ENCODE measurements at places on chromosomes 1 and 21.

GRCh38 chr1:56709269-56709880 lies 64.3 kb downstream of the PRKAA2 start:
- DNase-seq: peak; percentile 40

- DNase-seq: peak; percentile 27
Measured at GRCh38 chr1:2414297-2414958, 2.1 kb upstream of the PEX10 start.

- DNase-seq: no peak
Measured at GRCh38 chr1:62712336-62713243, 24.4 kb upstream of the DOCK7 start.

DNA sequence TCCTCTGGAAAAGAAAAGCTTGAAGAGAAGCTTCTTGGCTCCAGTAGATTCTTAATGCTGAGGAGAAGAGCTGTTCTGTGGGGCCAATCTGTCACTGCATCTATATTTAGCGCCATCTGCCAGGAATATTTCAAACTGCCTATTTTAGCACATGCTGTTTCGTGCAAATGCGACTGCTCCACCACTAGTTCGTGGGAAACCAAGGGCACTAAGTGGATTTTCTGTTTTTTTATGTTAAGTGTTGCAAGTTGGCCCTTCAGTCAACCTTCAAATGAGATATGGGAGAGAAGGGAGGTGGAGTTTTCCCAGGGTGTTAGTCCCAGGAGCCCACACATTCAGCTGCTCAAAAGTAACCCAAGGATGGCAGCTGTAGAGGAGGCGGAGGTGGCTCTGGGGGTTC lies 91.9 kb downstream of the TSEN15 start:
- peak; percentile 44 for DNase-seq

GRCh38 chr1:113905435-113905861 lies 322 bp downstream of the DCLRE1B start:
- no peak for DNase-seq

GRCh38 chr1:233597489-233597901 lies 16.4 kb upstream of the KCNK1 start:
- DNase-seq: no peak

- no peak for DNase-seq
Measured at GRCh38 chr1:41534181-41535076, 49.9 kb upstream of the EDN2 start.

- DNase-seq: no peak
Measured at GRCh38 chr1:20192364-20192763, 6.0 kb upstream of the PLA2G2C start.

GRCh38 chr1:227777156-227777555 lies 38.3 kb upstream of the PRSS38 start:
- DNase-seq: no peak

DNA sequence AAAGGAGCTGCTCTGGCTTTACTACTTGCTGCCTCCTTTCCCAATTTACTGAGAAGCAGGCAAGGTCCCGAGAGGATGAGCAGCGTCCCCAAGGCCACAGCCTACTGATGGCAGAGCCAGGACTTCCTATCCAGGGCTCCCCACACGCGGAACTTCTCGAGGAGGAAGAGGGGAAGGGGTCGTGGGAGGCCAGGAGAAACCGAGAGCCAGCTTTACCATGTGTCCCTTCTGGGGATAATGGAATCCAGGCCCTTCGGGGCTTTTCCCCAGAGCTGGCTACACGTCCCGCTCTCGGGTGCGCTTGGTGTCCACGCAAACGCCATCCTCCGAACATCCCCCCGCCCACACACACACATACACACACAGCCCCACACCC lies 4.3 kb upstream of the CCN1 start:
- DNase-seq: no peak

- no peak for DNase-seq
Measured at GRCh38 chr1:16326833-16327404, 25.4 kb downstream of the FBXO42 start.

- no peak for DNase-seq
Measured at GRCh38 chr1:64900916-64901315, 65.4 kb downstream of the JAK1 start.

- DNase-seq: no peak
Measured at GRCh38 chr1:182229921-182230491, 161.6 kb downstream of the GLUL start.

- DNase-seq: no peak
Measured at GRCh38 chr1:244800821-244801220, 34.6 kb upstream of the COX20 start.

GRCh38 chr21:15282665-15283064 lies 217.9 kb upstream of the NRIP1 start:
- DNase-seq: no peak

GRCh38 chr1:92219028-92219427 lies 1.3 kb downstream of the C1orf146 start:
- no peak for DNase-seq

- DNase-seq: no peak
Measured at GRCh38 chr1:229888561-229889001, 178.5 kb upstream of the GALNT2 start.

- DNase-seq: peak; percentile 74
Measured at GRCh38 chr1:156510709-156511108, 10.1 kb upstream of the MEF2D start.

- no peak for DNase-seq
Measured at GRCh38 chr1:223739366-223740037, 27.2 kb downstream of the CAPN2 start.

DNA sequence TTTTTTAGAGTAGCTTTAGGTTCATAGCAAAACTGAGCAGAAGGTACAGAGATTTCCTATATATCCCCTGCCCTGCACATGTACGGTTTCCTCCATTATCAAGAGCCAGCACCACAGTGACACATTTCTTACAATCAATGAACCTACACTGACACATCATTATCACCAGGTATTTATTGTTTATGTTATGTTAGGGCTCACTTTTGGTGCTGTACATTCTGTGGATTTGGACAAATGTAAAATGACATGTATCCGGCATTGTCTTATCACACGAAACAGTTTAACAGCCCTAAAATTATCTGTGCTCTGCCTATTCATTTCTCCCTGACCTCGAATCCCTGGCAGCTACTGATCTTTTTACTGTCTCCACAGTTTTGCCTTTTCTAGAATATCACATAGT lies 93.7 kb upstream of the DPH5 start:
- no peak for DNase-seq

DNA sequence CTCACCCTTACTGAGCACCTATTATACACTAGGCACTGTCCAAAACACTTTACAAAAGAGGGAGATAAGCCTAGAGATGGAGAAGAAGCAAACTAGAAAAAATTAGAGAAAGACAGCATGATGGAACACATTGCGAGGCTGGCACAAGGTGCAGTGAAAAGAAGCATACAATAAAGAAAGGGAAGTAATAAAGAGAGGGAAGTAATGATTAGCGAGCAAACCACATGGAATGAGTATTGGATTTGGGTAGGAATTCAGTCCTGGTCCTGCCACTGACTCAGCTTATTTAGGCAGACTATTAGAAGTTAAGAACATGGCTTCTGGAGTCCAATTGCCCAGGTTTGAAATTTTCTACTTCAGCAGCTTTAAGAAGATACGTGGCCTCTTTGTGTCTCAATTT lies 32.6 kb upstream of the FNBP1L start:
- DNase-seq: no peak

- DNase-seq: no peak
Measured at GRCh38 chr21:44930543-44930981, 9.3 kb upstream of the SLX9 start.

- no peak for DNase-seq
Measured at GRCh38 chr21:46187261-46187660, 3.0 kb upstream of the SPATC1L start.

GRCh38 chr1:110338309-110338885 lies 780 bp upstream of the RBM15 start:
- DNase-seq: peak; percentile 92

DNA sequence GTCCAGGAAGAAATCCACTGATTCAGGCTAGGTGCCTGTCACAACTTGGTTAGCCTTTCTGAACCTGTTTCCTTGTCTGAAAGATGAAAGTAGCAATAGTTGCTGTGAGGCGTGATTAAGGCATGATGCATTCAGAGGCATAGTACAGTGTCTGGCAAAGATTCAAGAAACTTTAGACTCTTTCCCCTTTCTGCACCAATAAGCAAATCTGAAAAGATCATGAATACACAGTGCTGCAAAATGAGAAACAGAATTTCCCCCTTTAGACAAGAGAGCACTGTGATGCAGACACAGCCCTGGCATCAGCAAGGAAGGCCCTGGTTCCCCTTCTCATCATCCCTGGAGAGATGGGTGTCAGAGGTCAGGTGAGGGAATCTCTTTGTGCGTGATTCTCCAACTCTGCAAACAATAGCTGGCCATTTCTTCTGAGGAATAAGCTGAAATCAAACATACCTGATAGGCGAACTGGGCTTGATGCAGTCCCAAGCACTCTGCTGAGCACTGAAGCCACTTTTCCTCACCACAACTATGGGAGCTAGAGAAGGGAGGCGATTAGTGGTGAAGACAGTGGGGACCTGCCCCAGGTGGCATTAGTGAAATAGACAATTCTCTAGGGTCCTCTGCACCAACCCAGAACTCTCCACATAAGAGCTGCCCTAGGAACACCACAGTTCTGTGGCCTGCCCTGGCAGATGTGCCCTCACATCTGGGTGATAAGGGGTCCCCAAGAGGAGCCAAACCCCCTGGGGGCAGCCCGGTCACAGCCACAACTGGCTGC lies 41.7 kb downstream of the ITPKB start:
- DNase-seq: no peak

DNA sequence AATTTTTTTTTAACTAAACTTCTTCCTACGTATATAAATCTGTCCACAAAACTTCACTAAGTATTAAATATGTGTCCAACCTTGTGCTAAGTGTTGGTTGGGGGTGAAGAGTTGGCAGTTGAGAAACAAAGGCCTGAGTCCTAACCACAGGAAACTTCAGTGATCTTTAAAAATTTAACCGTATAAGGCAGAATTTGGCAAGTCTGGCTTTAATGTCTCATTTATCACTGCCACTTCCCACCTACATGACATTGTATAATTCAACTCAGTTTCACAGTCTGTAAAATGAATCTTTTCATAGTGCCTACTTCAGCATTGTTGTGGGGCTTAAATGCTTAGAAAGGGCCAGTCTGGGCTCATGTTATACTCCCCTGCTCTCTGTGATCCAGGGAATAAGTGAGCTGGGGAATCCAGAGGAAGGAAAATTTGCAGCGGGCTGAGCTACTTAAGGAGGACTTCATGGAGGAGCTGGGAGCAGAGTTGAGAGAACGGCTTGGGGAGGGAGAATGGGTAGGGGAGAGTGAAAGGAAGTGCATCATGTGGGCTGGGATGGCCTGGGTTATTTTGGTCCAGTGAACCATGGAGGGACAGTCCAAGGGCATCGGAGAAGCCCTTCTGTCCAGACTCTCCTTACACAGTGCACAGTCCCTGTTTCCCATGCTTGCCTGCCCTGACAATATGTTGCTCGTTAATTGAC lies 14.5 kb downstream of the IFNAR2 start:
- no peak for DNase-seq

DNA sequence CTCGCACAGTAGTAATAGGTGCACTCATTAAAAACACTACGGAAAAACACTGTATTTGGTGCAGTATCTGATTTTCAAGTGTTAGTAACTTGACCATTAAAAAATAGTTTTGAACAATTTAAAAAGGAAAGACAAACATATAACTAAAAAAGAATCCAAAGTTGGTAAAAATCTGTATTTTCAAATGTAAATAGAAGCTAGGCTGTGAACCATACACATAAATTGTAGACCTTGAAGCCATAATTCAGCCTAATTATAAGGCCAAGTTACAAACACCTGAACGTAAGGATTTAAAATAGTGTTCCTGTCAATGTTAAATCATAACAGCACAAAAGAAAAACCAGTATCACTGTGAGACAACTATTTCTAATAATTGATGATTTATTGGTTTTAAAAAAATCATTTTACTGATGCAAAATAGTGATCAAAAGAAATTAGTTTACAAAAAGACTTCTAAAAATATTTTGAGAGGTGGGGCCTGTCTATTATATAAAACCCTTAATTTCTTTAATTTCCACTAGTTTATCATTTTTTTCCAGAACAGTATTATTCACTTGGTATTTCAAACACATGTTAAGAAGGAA lies 4.5 kb downstream of the IRF2BP2 start:
- DNase-seq: no peak

DNA sequence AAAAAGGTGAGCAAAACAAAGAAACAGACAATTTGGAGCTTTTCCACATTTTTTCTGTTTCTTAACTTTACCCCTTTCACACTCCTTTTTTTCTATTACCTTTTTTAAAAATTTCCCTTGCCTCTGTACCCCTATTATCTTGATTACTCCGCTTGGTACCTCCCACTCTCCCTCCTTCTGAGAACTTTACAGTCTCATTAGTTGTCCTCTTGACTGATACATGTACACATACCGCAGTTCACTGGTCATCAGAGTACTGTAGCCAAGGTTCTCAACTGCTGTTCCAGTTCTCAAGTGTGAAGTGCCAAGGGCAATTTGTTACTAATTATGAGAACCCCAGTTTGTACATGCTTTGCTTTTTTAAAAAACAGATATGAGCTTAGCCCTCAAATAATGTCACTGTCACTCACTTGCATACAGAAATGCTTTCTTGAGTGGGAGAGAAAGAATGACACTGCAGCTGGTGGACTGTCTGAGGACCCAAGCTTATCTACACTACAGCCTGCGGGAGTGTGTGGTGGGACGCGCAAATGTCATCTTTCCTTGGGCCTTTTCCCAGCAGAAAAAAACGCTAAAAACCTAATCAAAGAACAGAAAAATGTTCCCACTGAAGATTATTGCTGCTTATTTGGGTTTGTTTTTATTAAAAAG lies 160.8 kb downstream of the DISP1 start:
- no peak for DNase-seq

DNA sequence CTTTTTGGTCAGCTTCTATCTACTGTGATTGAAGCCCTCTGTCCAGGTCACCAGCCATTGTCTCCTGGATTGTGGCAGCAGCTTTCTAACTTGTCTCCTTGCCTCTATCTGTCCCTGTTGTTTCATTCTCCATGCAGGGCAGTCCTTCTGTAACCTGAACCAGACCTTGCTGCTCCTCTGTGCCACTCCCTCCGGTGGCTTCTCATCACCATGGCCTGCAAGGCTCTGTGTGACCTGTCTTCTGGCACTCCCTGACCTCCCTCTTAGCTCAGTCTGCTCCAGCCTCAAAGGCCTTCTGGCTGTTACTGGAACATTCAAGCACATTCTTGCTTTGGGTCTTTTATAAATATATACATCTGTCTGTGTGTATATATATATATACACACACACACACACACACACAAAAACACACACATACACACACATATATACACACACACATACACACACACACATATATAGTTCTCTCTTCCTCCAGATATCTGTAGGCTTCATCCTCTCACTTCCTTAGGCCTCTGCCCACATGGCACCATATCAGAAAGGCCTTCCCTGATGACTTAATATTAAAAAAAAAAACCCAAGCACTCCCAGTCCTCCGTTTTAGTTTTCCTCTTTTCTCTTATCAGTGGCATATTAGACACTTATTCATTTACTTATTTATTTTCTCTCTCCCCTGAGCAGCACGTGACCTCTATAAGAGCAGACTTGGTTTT lies 21.2 kb upstream of the JUN start:
- no peak for DNase-seq

GRCh38 chr1:151499365-151499764 lies 11.8 kb upstream of the CGN start:
- no peak for DNase-seq
